ENCODE measurements at places on chromosomes 6 and 20. TPM values are rescaled to one million over a fixed set of nuclear protein-coding genes. Genes with fewer than 3 reads are reported as not detected.

Gene OOEP
- total RNA-seq: not detected

Gene OR12D2
- total RNA-seq: not detected

Gene CAGE1
- total RNA-seq: not detected

Gene FAM83C
- 7.7 TPM for total RNA-seq

Gene SAPCD1
- total RNA-seq: 3.9 TPM

Gene HCK
- total RNA-seq: 11.5 TPM

Gene ANKRD6
- total RNA-seq: 8.8 TPM

Gene CSTF1
- 23.0 TPM for total RNA-seq

Gene KHDC1L
- total RNA-seq: 0.39 TPM

- no peak for DNase-seq
Observed at GRCh38 chr20:17871181-17871580, 97.4 kb downstream of the SNX5 start.

DNA sequence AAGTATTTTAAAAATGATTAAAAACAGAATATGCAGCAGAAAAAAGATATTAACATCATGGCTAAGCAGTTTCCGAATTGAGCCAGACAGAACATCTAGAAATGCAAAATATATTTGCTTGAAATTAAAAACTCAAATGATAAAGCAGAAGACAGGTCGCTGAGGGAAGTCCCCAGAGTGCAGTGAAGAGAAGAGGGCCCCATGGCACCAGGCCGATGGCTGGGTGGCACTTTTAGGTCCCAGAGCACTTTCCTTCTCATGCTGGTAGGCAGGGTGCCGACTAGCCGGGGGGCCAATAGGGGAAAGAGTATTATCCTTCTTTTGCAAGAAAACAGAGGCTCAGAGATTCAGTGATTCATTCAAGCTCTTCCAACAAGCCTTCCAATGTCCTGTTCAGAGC lies 58.9 kb downstream of the MYH7B start:
- DNase-seq: no peak

GRCh38 chr20:4427940-4428586 lies 293.6 kb upstream of the PRND start:
- DNase-seq: no peak

DNA sequence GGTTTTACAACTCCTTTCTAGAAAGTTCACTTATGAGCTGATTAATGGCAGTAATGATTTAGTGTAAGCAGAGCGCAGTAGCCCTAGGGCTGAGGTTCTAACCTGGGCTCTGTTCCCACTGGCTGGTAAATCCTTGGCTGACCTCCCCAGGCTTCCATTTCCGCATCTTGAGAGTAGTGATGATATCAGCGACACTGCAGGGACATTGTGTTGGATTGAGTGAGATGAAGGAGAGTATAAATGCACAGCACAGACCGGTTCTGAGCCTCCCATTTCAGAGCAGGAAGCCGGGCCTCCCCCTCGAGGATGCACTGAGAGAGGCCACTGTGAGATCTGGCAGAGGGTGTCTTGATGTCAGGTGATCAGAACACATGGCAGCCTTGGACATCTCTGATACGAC lies 477.2 kb upstream of the SULF2 start:
- DNase-seq: no peak

- DNase-seq: no peak
Observed at GRCh38 chr20:36670665-36671357, 24.8 kb upstream of the SLA2 start.

GRCh38 chr6:136992113-136992512 lies 52.7 kb downstream of the IL20RA start:
- no peak for DNase-seq

GRCh38 chr6:35086636-35087360 lies 54.3 kb downstream of the TCP11 start:
- no peak for DNase-seq

DNA sequence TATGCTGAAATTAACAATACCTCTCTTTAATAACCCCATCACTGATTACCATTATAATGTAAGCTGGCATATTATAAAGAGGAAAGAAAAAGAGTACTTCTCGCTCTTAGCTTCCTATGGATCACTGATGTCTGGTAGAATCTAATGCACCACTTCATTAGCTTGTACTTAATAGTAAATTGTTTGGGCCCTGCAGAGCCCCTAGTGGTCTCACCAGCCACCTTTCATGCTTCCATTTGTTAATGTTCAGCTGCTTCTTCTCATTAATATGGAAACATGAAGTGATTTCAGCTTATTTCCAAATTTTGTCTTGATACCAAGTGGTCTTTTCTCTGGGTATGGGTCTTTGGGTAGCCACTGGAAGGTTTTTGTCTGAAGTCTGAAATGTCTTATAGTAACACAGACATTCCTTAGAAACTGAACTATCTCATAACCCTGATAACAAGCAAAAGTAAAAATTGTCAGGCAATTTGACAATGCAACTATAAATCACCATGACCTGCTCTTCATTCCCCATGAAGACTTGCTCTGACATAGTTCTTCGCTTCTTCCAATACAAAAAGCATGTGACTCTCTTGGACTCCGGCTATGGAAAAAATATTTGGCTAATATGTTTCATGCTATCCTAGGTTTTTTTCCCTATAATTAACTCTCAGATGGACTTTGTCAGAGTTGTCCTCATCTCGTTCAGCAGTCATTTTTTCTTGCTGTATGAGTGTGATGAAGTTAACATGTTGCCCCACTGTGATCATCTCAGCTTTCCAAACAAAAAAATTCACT lies 395.8 kb upstream of the MARCKS start:
- DNase-seq: no peak

GRCh38 chr20:11556410-11556809 lies 361.3 kb upstream of the BTBD3 start:
- DNase-seq: no peak

DNA sequence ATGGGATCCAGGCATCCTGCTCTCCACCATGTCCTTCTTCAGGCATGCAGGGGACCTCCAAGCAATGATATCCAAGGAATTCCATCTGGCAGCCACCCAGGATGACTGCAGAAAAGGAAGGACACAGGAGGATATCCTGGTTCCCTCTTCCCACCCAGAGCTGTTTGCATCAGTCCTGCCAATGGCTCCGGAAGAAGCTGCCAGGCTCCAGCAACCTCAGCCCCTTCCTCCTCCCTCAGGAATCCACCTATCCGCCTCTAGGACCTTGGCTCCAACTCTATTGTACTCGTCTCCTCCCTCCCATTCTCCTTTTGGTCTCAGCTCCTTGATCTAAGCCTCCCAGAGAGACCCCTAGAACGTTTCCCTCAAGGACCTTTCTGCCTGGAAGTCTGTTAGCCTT lies 733 bp upstream of the PSORS1C2 start:
- DNase-seq: no peak

DNA sequence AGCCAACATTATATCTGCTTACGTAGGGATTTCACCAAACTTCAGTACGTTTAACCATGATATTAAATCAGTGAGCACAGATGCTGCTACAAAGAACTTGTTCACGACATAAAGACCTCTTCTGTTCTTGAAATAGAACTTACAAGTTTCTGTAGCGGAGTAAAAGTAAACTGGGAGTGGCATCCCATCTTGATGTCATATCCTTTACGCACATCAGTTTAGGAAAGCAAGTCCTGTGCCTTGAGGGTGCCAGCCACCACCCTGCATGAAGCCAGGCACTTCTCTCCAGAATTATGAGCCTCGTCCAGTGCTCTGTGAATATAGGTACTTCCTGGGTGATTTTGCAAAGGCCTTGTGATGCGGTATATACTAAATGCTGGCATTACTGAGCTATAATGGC lies 122.6 kb downstream of the BTBD3 start:
- DNase-seq: no peak

GRCh38 chr20:48919336-48919881 lies 2.1 kb upstream of the ARFGEF2 start:
- no peak for DNase-seq

- DNase-seq: no peak
Observed at GRCh38 chr6:12458558-12458957, 168.4 kb downstream of the EDN1 start.

DNA sequence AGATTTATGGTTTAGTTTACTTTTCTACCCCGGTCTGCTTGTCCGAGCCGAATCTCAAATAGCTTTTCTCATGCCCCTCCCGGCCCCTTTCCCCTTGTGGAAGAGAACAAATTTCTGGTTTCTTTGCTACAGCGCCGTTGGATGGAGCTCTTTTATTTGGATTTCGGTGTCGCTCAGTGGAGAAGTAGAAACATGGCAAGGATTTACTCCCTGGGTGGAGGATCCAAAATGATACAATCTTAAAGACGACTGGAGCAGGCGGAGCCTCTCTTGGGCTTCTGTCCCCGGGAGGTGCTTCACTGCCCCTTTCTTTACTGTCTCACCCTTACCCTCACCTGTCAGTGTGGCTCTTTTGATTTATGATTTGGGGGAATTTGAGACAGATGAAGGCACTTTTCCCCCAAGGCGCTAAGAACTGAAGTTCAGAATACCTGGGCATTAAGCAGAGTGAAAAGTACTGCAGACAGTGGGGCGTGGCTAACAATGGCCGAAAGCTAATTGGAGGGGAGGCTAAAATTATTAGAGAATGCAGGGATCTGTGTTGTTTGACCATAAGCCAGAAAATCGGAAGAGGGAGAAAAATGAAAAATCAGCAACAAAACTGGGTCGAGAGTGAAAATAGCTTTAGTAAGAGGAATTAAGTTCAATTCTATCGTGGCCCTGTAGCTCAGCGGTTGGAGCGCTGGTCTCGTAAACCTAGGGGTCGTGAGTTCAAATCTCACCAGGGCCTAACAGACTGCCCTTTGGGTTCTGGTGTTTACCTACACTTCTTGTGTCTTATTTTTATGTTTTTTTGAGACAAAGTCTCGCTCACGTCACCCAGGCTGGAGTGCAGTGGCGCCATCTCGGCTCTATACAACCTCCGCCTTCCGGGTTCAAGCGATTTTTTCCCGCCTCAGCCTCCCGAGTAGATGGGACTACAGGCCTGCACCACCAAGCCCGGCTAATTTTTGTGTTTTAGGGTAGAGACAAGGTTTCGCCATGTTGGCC lies 145.1 kb upstream of the ZNF184 start:
- peak; percentile 11 for DNase-seq

- no peak for DNase-seq
Observed at GRCh38 chr20:10708351-10709185, 34.8 kb upstream of the JAG1 start.

All from skin of body (tissue), 3 donors.